ENCODE measurements at places on chromosomes 3 and 15. TPM values are rescaled to one million over a fixed set of nuclear protein-coding genes. Genes with fewer than 3 reads are reported as not detected.

GRCh38 chr15:74855857-74856256 lies 12.9 kb upstream of the ULK3 start:
- H3K27me3 ChIP-seq, result no peaks in the 10 kb centered on the region
- peak overlapping the region; percentile 60 for H3K27ac ChIP-seq
- peaks cover 27% of the 10 kb centered on the region for H3K4me1 ChIP-seq
- DNase-seq, result no peak

GRCh38 chr15:92521624-92522008 lies 127.9 kb downstream of the ST8SIA2 start:
- no peaks in the 10 kb centered on the region for H3K27me3 ChIP-seq
- DNase-seq, result peak; percentile 73
- no peak overlapping the region for H3K4me3 ChIP-seq
- H3K27ac ChIP-seq, result no peak overlapping the region

Gene ACTRT3
- total RNA-seq, result 0.76 TPM

Gene MINAR1
- total RNA-seq, result 0.31 TPM

DNA sequence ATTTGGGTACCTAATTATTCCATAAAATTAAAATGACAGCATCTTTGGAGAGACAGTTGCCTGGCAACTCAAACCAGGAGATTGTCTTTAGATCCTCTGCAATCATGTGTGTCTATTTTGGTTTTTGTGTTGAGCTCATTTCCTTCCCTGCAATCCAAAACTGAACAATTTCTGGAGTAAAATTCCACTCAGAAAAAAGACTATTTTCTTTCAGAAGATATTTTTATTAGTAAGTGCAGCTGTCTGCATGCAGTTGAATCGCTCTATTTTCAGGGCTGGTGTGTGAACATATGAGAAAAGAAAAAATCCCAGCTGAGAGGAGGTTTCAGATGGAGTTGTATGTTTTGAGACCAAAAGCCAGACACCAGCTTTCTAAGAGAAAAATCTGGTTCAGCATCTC lies 41.9 kb upstream of the DYNC1LI1 start:
- no peak overlapping the region for H3K4me3 ChIP-seq
- H3K27ac ChIP-seq, result no peak overlapping the region
- H3K36me3 ChIP-seq, result no peaks in the 10 kb centered on the region
- H3K4me1 ChIP-seq, result no peaks in the 10 kb centered on the region
- no peak for DNase-seq

DNA sequence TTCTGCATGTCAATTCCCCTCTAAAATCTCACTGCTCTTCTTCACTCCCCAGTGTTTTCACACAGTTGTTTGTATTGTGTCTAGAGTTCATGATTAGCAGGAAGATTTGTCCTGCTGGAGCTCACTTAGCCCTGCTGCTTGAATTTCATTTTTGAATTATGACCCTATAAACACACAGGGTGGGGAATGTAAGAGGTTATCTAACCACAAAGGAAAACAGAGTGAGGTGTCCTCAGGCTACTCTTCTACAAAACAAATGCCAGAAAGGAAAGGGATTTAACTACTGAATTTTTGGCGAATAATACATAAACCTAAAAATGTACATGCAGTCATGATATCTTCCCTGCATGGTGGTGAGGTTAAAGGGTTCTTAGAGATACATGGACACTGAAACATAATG lies 215.1 kb upstream of the CNTN4 start:
- no peaks in the 10 kb centered on the region for H3K4me1 ChIP-seq
- H3K36me3 ChIP-seq, result no peaks in the 10 kb centered on the region
- DNase-seq, result no peak
- no peak overlapping the region for H3K27ac ChIP-seq
- H3K27me3 ChIP-seq, result no peaks in the 10 kb centered on the region
- no peak overlapping the region for H3K4me3 ChIP-seq

Gene UCN2
- not detected for total RNA-seq

DNA sequence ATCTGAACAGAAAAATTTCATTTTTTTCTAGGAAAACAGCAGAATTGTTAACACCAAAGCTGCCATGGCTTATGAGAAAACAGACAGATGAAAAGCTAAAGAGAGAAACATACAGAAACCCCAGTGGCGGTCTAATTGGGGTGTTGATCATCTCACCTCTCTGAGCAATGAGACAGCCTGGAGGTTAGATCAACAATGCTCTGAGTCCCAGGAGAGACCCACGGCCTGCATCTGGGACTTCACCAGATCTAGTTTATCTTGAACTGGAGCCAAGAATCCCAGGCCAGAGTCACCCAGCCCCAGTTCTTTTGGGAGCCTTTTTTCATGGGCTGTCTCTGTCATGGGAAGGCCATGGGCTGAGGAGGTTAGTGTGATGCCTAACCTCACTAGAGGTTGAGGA lies 3.5 kb upstream of the GALNT15 start:
- DNase-seq, result no peak
- H3K27me3 ChIP-seq, result peaks cover 5% of the 10 kb centered on the region
- no peaks in the 10 kb centered on the region for H3K4me1 ChIP-seq
- no peaks in the 10 kb centered on the region for H3K36me3 ChIP-seq

Gene CEMIP
- total RNA-seq, result 0.07 TPM

DNA sequence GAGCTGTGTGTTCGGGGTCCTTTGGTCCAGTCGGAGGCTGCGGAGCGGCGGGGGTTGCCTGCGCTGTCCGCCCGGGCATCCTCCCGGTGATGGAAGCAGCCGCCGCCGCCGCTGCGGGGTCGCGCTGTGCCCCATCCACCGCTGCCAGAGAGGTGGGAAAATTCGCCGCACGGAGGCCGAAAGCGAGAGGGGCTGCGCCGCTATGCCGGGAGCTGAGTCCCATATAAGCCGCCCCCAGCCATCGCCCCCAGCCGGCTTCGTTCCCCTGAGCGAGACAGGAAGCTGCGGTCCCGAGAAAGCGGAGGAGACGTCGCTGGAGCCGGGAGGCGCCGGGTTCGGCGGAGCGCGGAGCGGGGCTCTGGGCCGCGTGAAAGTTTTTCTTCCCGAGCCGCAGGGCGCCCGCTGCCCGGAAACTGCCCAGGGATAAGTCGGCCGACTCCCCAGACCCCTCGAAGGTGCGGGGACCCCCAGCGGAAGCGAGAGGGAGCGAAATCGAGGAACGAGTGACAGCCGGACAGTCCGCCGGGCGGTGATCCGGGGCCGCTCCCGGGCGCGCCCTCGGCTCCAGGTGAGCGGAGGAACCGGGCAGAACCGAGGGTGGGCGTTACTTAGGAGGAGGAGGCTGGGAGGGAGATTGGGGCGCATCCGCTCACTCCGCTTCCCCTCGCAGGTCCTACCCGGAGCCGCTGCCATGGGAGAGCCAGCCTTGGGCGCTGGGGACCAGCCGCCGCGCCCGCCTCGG lies 574 bp downstream of the CHST2 start:
- peaks cover 8% of the 10 kb centered on the region for H3K27me3 ChIP-seq
- peaks cover 2% of the 10 kb centered on the region for H3K36me3 ChIP-seq
- DNase-seq, result peak; percentile 47
- H3K4me3 ChIP-seq, result peak overlapping the region; percentile 82
- H3K27ac ChIP-seq, result no peak overlapping the region

GRCh38 chr15:44300572-44300971 lies 12.1 kb downstream of the GOLM2 start:
- H3K36me3 ChIP-seq, result peaks cover 11% of the 10 kb centered on the region
- H3K4me1 ChIP-seq, result peaks cover 41% of the 10 kb centered on the region
- no peaks in the 10 kb centered on the region for H3K27me3 ChIP-seq

DNA sequence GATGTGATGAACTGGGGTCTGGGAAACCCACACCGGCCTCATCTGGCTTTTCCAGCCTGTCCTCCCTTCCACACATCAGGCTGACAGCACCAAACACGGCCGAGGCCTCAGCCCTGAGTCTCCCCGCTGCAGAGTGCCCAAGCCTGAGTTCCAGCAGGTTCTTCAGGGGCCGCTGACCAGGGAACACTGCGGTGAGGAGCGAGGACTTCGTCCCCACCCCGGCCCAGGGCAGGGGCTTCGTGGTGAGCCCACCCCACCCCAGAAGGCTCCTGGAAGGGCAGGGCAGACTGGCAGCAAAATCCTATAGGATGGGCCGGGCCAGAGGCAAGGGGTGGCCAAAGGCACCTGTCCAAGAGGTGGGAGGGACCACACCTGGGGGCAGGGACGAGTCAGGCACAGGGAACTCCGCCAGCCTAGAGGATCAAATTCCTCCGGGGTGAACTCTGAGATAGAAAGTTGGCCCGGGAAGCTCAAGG lies at the start of gene SLC51A:
Gene SLC51A (plus strand): TSS at position 446 of the 476 bp plus-strand sequence. CDS start 179 bp downstream, outside the sequence.
- no peak within 1 kb of the TSS for H3K27ac ChIP-seq
- H3K27me3 ChIP-seq, result no peaks in the 10 kb centered on the region
- no peaks in the 10 kb centered on the region for H3K36me3 ChIP-seq
- no peak within 1 kb of the TSS for H3K4me3 ChIP-seq
- no peak for DNase-seq

GRCh38 chr3:193078996-193079753 lies 161.5 kb upstream of the MB21D2 start:
- H3K36me3 ChIP-seq, result no peaks in the 10 kb centered on the region
- no peak for DNase-seq
- no peaks in the 10 kb centered on the region for H3K4me1 ChIP-seq
- peaks cover 1% of the 10 kb centered on the region for H3K27me3 ChIP-seq
